ENCODE measurements at places on chromosomes 5 and 9.

DNA sequence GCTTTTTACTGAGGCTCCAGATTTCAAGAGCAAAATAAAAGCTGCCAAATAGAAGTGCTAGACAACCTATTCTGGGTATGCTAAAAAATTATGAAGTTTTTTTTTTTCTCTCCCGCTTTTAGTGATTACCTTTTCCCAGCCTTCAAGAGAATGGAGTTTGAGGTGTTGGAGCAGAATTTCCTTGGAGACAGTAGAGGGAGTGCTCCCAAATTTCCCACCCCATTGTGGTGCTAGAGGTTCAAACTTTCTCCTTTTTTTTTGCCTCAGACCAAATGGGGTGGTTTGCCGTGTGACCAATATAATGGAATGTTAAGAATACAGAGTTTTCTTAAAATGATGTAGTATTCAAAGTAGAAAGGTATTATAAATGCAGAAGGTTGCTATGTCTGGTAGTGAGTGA, 244.2 kb upstream of the RIOK2 start:
- DNase-seq, result no peak

DNA sequence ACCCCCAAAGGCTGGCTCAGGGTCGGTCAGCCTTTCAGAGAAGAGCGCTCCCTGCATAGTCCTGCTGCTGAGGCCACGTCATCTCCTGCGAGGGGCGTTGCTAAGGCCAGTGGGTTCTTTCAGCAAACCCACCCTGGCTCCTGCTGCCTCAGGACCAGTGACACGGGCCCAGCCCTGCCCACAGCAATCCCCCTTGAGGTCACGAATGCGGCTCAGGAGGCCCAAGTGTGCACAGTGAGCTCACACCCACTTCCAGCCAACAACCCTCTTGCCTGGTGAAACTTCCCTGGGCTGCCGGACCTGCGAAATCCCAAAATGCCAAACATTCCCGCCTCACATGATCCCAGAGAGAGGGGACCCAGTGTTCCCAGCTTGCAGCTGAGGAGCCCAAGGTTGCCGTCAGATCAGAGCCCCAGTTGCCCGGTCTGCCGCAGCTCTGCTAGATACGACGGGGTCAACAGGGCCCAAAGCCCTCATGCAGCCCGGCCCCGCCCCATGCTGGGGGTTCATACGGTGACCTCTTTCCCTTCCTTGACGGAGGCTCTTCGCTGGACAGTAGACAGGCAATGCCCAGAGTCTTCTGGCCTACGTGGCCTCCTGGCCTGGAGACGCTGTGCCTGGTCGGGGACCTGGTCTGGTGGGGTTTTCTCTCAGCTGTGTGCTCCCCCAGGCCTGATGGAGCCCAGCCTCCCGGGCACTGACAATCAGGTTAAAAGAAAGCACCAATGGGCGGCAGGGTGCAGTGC, 116.4 kb upstream of the COL5A1 start:
- DNase-seq, result no peak

DNA sequence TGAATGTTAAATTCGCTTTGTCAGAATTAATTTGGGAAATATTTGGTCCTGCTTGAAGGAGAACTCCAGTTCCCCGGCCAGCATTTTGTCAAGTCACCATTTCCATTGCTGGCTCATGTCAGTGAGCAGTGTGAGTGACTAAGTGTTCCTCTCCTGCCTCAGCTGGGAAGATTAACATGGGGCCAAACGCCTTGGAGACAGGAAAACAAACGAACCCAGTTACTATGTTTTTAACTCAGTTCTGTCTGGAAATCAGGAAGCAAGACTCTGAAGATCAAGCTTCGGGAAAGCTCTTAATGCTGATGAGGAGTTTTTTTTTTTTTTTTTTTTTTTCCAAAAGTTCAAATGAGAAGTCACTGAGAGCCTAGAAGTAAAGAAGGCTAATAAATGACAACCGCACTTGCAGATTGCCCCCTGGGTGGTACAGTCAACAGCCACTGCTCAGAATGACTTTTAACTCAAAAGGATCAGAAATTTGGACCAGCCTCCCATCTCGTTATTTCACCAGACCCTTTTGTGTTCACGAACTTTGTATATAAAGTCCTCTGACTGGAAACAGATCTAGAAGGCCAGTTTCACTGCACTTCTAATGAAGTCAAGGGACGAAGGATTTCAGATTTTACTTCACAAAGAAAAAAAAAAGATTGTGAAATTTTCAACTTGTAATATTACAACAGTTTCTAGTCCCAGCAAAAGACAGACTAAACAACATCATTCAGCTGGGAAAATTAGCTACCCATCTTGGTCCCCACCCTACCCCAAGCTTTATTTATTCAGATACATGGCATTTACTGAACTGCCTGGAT, 121.3 kb downstream of the LHFPL2 start:
- DNase-seq, result no peak

DNA sequence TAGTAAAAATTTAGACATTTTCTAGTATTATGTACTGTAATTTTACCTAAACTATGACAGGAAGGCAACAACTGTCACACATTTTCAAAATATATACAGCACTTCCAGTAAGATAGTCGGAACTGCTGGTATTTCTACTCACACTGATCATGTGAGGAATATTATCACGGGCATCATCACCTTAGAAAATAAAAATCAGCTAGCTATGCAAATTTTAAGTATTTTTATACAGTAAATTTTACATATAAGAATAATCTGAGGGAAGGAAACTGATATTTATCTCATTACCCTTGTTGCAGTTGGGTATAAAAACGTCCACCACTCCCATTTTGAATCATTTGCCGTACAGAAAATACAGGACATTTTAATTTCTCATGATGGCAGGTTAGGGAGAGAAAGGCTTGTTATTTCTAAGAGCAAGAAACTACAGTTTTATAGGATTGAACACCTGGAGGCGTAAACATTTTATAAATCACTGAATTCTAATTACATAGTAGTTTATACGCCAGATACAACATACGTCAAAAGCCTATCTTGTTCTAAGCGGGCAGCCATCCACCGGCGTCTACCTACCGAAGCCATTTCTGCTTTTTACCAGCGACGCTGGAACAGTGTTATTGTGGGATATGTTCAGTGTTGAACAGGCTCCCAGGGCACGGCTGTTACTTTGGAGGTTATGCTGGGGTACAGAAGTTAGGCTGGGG, 729 bp upstream of the TNPO1 start:
- no peak for DNase-seq

DNA sequence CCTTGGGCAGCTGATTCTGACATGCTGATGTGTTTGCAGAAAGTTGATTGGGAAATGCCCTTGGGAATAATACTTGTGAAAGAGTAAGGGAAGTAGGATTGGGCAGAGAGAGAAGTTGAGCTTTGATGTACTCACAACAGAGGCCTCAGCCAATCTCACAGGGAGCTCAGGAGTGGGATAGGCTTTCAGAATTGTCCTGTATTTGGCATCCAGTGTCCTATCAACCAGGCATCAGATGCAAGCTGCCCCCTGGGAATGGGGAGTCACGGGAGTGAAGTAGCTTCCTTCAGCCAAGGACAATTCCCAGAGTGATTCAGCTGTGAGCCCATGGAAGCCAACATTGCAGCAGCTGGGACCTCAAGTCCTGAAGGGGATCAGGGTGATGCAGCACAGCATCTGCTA, 39.6 kb downstream of the DMAC1 start:
- DNase-seq, result no peak

DNA sequence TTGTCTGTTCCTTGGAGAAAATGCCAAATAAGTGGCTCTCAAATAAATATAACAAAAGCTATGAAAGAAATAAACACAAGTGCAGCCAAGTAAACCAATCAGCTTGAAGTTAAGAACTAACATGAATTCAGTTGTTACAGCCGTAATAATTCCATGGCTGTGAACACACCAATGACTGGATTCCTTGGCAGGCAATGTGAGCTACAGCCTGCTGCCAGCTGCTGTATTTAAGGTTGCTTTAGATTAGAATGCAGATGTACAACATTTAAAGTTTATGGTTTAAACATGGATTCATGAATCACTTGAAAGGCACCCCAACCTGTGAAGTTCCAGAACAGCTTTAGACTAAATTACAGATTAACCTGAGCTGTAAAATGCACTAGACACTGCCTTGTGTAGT, 626.4 kb upstream of the SEMA6A start:
- no peak for DNase-seq

GRCh38 chr5:43547532-43547931, 9.3 kb downstream of the PAIP1 start:
- no peak for DNase-seq

DNA sequence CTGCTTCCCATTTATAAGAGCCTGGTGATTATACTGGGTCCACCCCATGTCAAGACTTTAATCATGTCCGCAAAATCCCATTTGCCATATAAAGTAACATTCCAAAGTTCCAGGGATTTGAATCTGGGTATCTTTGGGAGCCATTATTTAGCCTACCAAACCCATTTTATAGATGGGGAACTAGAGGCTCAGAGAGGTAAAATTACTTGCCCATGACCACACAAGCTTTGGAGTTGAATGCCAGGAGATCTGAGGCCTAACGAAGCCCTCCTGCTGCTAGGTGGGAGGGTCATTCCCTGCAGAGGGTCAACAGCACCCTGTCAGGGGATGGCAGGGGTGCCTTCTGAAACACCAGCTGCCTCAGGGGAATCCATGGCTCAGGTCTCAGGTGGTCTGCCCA, 13.0 kb upstream of the AKNA start:
- no peak for DNase-seq

GRCh38 chr9:90827181-90827871, 25.7 kb downstream of the SYK start:
- DNase-seq, result no peak

DNA sequence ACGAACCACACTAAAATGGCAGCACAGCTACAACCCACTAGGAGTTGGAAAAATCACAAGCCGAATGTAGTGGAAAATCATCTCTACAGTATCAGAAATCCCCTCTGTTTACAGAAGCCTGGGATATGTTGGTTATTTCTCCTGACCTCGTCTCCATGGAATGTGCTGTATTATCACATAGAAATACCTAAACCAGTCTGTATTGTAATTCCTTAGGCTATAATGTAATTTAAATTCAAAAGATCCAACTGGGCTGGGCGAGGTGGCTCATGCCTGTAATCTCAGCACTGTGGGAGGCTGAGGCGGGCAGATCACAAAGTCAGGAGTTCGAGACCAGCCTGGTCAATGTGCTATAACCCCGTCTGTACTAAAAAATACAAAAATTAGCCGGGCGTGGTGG, 244.8 kb upstream of the MPDZ start:
- DNase-seq, result no peak

DNA sequence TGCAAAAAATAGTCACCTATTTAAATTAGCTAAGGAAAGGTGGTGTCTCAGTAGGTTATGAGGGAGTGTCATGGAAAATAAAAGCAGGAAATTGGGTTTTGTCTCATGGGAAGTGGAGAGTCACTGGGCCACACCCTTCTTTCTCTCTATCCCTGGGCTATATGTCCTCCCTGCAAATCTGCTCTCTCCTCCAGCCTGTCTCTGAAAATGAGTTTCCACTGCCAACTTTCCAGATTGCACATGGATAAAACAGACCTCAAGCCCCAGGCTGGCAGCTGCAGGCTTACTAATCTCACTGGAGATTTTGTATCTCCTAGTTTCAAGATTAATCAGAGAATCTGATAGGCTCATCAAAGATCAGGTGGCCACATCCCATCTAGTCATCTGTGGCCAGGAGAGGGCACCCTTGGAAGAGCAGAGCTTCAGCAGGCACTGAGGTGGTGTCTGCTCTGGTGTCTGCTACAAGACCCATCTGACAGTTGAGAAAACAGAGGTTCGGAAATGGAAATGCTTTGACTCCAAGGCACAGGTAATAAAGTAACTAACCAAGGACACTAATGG, 178.9 kb downstream of the MSX2 start:
- no peak for DNase-seq

GRCh38 chr5:77319117-77319804, 108.8 kb downstream of the PDE8B start:
- DNase-seq, result no peak

DNA sequence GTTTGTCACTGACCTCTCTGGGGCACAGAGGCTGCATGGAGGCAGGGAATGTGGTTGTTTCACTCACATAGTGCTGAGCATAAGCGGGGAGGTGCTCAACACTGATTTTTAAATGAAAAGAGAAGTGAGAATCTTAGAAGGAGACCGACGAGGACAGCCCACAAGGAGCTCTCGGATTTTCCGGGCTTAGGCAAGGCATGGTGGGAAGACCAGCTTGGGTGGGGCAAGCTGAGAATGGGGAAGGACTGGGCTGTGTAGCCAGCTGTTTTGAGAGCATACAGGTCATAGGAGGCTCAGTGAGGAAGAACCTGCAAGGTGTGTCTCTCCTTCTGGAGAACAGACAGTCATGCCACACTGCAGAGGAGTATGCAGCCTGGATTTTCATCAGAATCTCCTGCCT, 86.0 kb upstream of the TNFSF8 start:
- DNase-seq, result no peak

DNA sequence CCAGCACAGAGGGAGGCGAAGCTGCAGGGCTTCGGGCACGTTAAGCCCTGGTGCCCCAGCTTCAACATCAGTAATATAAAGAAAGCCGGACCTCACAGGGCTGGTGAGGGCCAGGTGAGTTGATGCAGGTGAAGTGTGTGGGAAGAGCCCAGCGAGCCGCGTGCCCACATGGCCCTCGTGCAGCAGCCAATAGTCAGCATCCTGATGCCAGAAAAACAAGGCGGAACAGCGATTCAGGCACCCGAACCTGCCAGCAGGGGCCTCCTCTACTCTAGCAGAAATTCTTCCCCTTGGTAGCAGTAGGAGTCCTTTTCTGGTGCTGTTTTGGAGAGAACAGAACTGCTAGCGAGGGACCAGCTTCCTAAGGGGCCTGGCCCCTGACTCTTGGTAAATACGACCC, 7.8 kb downstream of the MED10 start:
- no peak for DNase-seq

- DNase-seq, result no peak
These were observed 53.2 kb upstream of the TMEM171 start for GRCh38 chr5:73067213-73067612.

GRCh38 chr5:16894236-16895057, 41.6 kb downstream of the MYO10 start:
- no peak for DNase-seq

DNA sequence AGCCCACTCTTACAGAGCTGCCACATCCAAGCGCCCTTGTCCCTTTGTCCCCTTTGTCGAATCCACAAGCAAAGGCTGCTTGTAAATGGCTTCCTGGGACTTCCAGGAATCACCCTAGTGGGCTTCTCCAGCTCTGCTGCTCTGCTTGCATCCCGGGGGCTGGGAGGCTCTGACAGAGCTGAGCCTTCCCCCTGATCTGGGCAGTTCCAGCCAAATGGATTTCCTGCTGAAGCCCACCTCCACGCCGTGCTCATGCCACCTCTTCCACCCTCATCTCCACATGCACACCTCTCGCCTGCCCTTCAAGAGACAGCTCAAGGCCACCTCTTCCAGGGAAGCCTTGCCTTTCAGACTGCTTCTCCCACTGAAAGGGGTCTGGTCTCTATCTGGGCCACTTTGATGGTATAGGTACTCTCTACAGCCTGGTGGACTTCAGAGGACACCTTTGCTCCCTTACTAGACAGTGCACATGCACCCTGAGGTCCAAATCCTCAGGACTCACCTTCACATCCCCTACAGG, 106.2 kb downstream of the LHFPL2 start:
- DNase-seq, result no peak

DNA sequence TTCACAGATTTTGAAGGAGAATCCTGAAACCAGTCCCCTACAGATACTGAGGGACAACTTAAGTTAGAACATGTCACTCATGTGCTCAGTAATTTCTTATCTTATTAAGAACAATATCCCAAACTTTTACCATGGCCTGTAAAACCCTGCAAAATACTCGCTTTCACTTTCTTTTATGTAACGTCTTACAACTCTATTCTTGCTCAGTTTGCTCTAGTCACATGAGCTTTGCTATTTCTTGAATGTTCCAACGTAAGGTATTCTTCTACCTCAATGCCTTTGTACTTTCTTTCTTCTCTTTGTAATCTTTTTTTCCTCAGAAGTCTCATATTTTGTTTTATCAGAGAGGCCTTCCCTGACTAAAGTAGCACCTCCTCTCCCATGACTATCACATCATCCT, 14.1 kb downstream of the TMEM38B start:
- no peak for DNase-seq
